ENCODE measurements at places on chromosomes 4 and X.
A peak's percentile ranks its signal among the peaks of the same experiment; 100 is the strongest.

DNA sequence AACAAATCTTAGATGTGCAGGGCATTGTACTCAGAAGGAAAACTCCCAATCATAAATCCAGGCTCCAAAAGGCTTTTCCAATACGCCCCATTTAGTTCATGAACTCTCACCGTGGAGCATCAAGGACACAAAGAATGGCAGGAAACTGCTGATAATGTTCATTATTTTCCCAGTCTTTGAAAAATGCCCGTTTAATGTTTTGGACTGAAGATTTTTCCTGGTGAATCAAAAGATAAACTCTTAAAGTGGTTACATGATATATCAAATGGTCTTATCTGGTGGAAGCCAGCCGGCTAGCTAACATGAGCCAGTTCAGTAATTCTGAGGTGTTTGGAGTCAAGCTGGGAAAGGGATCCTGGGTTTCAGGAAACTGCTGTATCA is 62.1 kb upstream of the AP1S2 start:
- no peak for DNase-seq

DNA sequence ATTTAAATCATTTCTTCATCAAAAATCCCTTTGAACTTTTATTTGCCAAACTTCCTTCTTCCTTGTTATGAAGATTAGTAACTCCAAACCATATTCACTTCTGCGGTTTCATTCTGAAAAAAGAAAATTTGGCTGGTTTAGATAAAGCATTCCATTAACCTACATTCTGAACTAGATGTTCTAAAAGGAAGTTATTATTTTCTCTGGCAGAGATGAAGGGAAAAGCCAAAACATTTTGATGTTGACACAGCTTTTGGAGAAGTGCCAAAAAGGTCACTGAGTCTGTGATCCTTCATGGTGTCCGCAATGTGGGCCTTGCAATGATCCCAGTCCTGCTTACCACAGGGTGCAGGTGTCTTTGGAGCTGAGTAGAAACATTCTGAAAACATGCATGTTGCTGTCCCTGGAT is 36.0 kb downstream of the CXCL8 start:
- DNase-seq: no peak

DNA sequence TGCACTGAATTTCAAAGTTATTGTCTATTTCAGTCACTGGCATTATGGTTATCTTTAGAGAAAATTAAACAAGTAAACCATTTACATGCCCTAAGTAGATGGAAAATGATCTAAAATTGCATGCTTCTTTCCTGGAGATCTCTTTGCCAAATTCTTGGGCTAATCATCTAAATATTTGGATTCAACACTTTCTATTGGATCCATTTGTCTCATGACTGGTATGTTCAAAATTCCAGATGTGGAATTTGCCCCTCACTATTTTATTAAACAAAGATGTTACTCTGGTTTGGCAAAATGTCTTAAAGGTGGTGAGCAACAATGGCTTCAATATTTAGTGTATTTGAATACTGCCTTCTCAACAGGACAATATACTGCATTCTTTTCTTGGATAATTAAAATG is 147.5 kb upstream of the CASK start:
- DNase-seq: no peak

DNA sequence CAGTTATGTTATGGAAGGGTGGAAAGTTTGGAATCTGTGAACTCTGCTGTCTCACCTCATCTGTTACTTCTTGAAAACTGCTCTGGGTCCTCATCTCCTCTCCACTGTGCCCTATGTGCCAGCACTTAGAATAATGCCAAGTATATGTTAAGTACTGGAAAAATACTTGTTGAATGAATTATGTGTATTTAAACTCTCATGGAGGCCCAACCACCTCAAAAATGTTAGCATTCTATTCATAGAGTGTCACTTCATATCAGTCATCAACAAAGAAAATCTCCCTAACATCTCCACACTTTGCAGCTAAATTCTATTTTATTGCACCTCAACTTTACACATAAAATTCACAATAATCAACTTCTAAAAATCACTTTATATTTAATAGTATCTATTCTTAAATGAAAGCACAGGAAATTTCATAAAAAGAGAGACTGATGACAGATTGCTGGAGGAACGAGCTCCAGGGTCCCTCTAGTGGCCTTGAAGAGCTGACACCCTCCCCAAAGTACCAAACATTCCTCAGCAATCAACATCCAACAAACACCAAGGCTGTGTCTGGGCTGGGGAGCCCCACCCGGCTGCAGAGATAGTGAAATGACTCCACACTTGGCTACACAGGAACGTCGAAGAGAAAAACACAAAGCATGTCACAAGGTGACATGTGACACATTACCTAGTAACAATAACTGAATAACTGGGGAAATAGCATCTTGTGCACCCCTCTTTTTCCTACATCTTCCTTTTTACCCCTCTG is 45.8 kb downstream of the SLC39A8 start:
- DNase-seq: peak; percentile 2

DNA sequence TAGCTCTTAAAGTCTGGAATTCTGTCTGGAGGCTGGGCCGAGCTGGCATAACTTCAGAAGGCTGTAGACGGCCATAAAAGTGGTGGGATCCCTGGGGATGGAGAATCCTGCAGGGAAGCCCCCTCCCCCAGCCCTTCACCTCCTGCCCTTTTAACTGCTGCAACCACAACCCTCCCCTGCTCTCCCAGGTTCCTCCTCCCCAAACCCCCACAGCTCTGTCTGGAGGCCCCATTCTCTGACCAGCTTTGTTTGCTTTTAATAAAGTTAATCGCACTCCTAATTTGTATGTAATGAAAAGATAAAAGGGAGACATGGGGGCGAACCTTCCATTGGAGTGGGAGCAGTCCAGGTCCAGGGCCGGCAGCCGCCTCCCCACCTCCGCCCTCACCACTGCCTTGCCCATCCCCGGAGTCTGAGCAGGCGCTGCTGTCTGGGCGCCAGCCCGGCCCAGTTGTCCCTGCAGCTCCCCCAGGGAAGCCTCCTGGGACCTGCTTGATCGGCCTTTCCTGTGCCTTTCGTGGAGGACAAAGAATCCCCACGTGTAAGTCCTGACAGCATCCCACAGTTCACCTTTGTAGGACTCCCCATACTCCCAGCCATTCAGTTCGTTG is 84.3 kb downstream of the PJA1 start:
- no peak for DNase-seq

- DNase-seq: no peak
These were observed 348.2 kb downstream of the FBXW7 start for GRCh38 chr4:152187693-152188092.

GRCh38 chrX:51281758-51282318 is 50.8 kb upstream of the NUDT10 start:
- DNase-seq: no peak

- no peak for DNase-seq
These were observed 4.9 kb upstream of the ATP2B3 start for GRCh38 chrX:153512501-153512893.
